ENCODE measurements at places on chromosomes 5 and 9.

DNA sequence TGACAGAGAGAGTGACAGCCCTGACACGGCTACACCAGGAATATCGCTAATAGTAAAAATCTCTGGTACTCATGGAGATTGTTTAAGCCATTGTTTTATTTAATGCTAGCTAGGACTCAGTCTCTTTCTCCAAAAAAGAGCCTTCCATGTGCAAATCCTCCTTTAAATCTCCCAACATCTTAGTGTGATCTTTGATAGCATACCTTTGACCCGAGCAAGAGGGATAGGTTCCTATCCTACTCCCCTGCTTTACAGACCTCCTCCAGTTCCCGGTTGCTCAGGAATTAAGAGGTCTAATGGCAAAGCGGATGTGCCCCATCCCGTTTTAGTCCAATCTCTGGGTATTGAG is 663 bp upstream of the FRMD3 start:
- DNase-seq, result no peak

GRCh38 chr5:127757576-127757975 is 54.4 kb downstream of the CCDC192 start:
- no peak for DNase-seq

GRCh38 chr5:72847439-72847838 is 31.0 kb downstream of the TNPO1 start:
- peak; percentile 33 for DNase-seq

- no peak for DNase-seq
Observed at GRCh38 chr9:102518324-102518723, 476.8 kb upstream of the CYLC2 start.

DNA sequence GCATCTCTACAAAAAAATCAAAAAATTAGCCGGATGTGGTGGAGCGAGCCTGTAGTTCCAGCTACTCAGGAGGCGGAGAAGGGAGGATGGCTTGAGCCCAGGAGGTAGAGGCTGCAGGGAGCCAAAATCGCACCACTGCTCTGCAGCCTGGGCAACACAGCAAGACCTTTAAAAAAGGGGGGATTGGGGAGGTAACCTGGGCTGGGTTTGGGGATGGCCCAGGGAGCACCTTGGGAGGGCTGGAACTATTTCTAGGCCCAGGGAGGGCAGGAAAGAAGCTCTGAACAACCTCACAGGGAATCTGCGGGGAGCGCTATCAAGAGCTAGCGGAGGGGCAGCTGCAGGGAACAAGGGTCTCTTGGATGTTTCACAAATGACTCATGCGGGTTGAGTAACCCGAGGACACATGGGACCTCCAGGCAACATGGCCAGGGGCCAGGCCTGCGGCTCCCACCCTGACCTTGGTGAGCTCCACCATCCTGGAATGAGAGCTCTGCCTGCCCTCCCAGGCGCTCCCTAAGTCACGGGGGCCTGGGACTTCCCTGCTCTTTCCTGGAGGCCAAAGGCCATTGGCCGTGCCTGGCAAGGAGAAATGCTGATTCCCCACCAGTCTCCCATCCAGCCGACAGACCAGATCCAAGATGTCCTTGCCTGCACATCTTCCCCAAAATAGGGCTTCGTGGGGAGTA is 23.4 kb downstream of the SARDH start:
- peak; percentile 26 for DNase-seq

DNA sequence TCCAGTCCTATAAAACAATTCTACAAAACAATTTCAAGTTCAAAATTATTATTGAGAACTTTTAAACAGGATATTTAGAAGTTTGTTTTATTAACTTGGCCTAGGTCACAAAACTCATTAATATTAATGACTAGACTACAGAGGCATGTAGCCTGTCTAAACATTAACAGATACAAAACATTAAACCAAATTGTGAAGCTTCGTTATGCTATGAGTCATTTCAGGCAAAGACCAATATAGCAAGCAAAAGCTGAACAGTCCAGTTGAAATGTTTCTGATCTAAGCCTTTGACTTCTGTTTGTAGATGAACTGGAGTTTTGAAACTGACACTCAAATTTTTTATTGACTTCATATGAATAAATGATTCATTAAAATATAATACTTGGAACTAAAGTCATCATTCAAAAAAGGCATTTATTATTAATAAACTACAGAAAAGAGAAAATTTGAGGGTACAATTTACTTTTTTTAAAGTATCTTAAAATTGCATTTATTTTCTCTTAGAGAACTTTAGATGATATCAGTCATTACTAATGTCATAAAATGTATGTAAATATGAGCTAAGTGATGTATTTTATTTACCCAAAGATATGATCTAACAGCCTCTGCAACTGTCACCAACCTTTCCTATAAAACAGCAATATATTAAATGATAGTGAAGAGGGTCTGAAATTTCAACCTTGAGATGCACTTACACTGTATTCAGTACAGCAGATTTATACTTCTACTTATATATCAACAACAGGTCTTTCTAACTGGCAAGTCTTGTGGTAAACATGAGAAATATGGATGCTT is 188.8 kb downstream of the COMMD10 start:
- DNase-seq, result peak; percentile 17

GRCh38 chr5:32839106-32839505 is 128.0 kb downstream of the NPR3 start:
- DNase-seq, result no peak

DNA sequence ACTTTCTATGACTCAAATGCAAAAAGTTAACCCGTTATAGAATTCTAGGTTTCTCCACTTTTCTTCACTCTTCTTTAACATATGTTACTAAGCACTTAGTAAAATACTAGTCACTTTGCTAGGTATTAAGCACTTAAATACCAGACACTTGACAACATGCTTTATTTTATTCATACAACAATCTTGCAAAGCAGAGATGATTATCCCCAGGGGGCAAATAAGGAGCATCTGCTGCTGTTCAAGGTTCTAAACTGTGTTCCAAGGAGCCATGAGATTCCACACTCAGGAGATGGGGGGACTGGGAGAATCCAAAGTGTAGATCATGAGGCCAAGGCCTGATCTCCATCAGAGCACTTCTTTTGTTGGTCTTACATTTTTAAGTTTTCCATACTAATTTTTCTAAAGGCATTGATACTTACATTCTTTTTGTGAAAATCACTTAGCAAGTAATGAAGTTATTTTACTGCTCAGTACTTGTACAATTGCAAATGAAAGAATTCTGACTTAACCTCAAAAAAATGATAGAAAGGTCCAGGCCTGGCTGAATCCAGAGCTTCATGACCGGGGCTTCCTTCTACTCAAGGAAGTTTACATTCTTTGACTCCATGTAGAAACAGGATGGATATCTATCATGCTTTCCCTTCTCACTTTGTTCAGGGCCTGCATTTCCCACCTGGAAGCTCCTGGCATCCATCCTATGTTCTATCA is 504.4 kb upstream of the WWC1 start:
- peak; percentile 55 for DNase-seq

GRCh38 chr9:68560071-68560844 is 19.6 kb upstream of the TMEM252 start:
- DNase-seq, result no peak

GRCh38 chr9:133031496-133031911 is 707 bp downstream of the GTF3C5 start:
- no peak for DNase-seq

- DNase-seq, result no peak
Observed at GRCh38 chr5:5685737-5686136, 263.3 kb downstream of the ICE1 start.

DNA sequence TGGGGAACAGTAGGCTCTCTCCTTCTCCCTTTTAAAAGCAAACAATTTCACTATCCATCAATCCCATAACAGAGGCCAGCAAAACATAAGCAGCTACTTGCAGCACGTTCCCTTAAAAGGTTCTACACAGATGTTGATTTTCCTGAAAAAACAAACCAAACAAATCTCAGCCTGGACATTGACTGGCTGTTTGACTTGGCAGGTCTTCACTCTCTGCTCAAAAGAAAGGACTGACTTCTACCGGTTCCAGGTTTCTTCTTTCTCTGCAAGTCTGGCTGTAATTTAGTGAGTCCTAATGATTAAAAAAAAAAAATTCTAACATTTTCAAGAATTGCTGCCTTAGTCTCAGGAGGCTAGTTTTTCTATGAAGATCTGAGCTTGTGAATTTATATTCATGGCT is 203.1 kb upstream of the EFNA5 start:
- no peak for DNase-seq

DNA sequence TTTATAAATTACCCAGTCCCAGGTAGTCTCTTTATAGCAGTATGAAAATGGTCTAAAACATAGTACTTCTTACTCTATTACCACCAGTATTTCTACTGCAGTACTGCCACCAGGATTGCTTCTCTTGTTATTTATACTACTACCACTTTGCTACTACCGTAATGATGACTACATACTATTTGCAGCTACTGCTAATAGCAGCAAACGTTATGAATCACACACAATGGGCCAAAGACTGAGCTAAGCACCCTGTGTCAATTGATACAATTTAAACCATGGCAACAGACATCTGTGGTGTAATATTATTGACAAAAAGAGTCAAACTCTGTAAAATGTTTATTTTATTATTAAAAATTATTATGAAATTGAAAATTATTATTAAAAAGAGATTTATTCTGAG is 15.3 kb upstream of the KIF12 start:
- no peak for DNase-seq

All from fibroblast of skin of left quadriceps (primary cell).